Foreskin keratinocyte (primary cell): ENCODE measurements at places on chromosomes 12 and 14.

- no peak for DNase-seq
These were observed 87.7 kb downstream of the PTPRB start for GRCh38 chr12:70549340-70550179.

- DNase-seq, result no peak
These were observed 41.4 kb downstream of the DYRK4 start for GRCh38 chr12:4603421-4603820.

DNA sequence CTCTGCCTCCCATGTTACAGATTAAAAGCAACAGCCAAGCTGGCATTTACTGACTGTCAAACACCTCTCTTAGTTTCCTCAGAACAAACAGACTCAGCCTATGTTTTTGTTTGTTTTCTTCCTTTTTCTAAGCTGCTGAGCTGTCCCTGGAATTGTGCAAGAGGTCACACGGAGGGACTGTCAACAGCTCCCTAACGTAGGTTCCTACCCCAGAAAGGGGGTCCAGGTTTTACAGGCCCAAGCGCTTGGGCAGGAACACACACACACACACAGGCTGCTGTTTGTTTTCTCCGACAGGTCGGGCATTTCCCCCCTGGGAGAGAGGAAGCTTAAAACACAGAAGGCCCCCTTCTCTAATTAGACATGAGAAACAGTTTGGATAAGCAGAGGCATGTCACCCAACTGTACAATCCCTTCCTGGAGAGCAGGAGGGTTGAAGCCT is 739.6 kb upstream of the TBX3 start:
- no peak for DNase-seq

GRCh38 chr14:61504901-61505300 is 183.5 kb downstream of the PRKCH start:
- no peak for DNase-seq

DNA sequence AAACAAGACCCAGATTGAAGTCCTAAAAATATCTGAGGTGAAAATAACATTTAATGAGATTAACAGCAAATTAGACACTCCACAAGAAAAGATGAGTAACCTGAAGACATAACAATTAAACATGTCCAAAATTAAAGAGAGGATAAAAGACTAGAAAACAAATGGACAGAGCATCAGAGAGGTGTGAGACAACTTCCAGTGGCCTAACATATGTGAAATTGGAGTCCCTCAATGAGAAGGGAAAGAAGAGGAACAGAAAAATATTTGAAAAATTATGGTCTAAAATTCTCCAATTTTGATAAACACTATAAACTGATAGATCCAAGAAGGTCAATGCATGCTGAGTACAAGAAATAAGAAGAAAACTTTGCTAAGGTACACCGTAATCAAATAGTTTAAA is 151.9 kb downstream of the KITLG start:
- no peak for DNase-seq

- no peak for DNase-seq
These were observed 1.5 kb downstream of the BLOC1S1 start for GRCh38 chr12:55717011-55718007.

DNA sequence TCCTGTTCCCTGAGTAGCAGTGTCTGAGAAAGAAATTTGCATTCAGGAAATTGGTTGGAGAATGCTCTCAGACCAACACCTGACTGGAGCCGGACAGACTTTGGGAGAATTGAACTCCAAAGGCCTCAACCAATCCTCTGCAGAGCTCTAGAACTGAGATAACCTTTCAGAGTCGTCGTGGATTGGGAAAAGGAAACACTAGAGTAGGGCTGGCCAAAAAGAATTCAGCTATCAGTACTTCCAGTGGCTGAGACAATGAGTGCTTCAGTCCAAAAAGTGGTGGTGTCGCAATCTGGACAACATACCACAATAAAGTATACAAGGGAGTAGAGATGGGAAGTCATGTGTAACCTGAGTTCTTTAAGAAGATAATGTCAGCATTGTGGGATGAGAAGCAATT is 377.1 kb downstream of the SLC16A7 start:
- peak; percentile 78 for DNase-seq

DNA sequence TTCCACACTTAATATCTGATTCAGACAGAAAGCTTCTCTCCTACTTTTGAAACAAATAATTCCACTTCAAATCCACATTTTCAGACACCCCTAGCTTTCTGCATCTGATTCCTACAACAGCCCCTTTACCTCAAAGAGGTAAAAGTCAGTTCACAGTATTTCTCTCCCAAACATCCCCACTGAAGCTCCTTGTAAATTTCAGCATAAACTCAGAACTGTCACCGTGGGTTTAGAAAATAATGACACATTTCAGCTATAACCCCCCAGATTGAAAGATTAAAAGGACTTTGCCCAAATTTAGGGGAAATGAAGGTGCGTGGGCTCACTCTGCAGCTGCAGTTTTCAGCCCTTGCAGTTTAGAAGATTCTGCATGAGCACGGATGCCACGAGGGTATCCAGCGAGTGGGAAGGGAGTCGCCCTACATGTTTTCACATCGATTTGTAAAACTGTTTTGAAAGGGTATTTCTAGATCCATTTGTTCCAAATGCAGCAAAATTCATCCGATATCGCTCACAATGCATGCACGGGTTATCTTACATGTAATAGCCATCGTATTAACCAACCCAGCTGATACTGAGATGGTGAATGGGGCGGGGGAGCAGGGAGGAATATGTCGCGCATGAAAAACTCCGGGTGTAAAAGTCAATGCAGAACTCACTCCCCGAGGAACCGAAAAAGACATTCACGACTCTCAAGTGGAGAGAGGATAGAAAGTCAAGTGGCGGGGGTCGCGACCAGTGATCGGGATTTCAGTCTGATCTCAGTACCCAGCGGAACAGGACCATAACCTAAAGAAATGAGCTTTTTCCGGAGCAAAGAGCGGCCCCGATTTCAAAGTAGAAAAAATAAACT is 5.0 kb upstream of the CCND2 start:
- no peak for DNase-seq
